ENCODE measurements at places on chromosomes 11 and 22.

DNA sequence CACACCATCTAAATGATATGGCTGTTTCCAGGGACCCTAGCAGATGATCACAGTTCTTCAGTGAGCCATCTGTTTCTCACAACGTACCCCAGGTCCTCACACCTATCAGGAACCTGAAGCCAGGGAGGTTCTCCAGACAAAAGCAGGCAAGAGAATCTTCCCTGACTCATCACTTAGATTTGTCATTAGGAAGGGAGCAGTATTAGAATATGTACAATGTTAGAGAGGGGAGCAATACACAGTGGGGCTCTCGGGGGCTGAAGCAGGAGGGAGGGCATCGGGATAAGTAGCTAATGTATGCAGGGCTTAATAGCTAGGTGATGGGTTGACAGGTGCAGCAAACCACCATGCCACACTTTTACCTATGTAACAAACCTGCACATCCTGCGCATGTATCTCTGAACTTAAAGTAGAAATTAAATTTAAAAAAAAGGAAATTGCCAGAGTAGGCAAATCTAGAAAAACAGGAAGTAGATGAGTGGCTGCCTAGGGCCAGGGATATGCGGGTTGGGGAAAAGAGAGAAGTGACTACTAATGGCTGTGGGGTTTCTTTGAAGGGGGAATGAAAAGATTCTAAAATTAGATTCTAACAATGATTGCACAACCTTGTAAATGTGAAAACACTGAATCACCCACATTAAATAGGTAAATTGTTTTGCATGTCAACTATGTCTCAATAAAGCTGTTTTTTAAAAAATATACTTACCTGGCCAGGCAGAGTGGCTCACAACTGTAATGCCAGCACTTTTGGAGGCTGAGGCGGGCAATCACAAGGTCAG, 14.4 kb downstream of the C22orf42 start:
- DNase-seq, result peak; percentile 34

DNA sequence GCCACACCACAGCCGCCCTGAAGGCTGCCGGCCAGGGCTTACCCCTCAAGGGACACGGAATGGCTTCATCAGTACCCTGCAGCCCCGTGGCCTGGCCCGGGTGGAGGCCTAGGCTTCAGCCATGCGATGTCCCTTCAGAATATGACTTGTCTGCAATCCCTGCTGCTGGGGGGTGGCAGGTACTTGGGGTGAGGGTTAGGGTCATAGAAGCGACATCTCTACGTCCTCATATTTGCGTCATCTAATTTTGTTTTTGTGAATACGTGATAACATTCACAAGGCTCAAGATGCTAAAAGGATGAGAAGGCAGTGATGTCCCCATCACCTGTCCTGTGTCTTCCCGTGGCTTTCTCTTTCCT, 6.4 kb downstream of the CCND1 start:
- DNase-seq, result no peak

GRCh38 chr11:3129591-3130268, 35.4 kb downstream of the OSBPL5 start:
- DNase-seq, result no peak

- no peak for DNase-seq
Measured at GRCh38 chr11:134001088-134001487, 44.3 kb upstream of the IGSF9B start.

DNA sequence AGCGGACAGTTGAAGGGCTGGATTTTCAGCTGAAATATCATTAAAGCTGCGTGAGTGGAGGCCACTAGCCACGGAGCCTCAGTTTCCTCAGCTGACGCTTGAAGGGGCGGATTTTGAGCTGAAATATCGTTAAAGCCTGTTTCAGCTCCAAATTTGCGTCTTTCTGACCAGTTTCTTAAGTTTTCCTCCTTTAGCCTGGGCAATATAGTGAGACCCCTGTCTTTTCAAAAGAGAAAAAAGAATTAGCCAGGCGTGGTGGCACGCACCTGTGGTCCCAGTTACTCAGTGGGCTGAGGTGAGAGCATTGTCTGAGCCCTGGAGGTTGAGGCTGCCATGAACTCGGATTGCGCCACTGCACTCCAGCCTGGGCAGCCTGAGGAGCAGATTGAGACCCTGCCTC, 3.7 kb downstream of the AP2A2 start:
- no peak for DNase-seq

DNA sequence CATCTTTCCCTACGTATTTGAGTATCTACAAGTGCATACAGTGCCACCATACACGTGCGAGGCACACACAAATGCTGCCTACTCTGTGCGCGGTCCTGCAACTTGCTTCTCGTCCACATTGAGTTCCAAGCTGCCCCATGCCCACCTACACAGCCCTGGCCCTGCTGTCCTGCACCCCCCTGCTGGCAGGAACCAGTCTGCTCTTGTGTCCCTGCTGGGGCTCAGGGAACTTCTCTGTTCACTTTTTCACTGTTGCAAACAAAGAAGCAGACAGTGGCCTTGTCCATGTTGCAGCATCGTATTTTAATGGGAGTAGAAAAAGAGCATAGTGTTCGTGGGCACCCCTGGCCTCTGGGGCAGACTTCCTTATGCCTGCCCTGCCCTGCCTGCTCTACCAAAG, 14.0 kb downstream of the CPT1A start:
- DNase-seq, result no peak

GRCh38 chr22:33883961-33884808, 36.1 kb downstream of the LARGE1 start:
- no peak for DNase-seq

GRCh38 chr11:77249427-77249826, 52.1 kb downstream of the GDPD4 start:
- no peak for DNase-seq

Data from germinal center (tissue), 1 donor.